Activated T-cell treated with anti-CD3 and anti-CD28 coated beads for 24 hours (primary cell): ENCODE measurements at places on chromosomes 1 and 21.

DNA sequence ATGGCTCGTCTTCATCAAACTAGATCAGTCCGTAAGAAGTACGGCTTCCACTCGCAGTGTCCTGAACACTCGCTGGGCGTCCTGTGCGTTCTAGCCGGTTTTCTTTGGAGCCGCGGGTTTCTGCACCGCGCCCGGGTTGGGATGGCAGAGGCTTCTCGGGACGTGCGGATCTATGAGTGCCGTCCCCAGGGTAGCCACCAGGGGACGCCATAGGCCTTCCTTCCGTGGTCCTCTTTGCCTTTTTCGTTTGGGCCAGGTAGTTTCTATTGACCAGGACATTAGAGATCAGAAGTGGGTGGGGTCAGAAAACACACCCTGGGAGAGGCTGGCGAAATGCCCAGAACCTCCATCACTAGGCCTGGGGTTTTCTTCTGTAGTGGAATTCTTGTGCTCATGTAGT lies 273.8 kb downstream of the FAM72C start:
- DNase-seq, result no peak

GRCh38 chr1:43520100-43520778 lies 10.4 kb upstream of the PTPRF start:
- DNase-seq, result no peak

DNA sequence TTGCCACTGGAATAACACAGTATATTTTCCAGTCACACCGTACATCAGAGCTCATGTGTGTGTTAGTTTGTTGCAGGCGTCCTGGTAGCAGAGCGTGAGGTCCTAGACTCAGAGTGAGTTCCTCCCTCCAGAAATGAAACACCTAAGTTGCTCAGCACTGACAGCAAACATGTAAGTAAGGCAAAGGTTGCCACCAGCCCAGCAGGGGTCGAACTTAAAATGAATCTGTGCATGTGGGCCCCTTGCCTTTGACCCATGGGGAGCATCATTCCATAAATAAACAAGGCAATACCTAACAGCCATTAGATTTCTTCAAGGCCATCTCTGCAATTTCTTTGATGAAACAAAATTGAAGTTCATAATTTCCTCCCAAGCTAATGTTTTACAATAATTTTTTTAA lies 125.3 kb upstream of the ERG start:
- no peak for DNase-seq

DNA sequence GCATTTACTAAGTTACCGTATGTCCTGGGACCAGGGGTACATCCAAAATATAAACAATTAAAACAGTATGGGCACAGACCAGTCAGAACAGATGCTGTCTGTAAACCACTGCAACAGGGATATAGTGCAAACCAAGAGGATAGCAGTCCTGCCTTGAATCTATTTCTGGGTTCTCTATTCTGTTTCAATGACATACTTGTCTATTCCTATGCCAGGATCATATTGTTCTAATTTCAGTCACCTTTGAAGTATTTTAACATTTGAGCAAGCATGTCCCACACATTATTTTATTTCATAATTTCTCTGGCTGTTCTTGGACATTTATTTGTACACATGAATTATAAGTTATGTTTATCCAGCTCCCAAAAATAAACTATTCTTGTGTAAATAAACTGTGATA lies 28.2 kb upstream of the SYDE2 start:
- no peak for DNase-seq

- no peak for DNase-seq
Measured at GRCh38 chr1:66489972-66490601, 43.9 kb upstream of the SGIP1 start.

DNA sequence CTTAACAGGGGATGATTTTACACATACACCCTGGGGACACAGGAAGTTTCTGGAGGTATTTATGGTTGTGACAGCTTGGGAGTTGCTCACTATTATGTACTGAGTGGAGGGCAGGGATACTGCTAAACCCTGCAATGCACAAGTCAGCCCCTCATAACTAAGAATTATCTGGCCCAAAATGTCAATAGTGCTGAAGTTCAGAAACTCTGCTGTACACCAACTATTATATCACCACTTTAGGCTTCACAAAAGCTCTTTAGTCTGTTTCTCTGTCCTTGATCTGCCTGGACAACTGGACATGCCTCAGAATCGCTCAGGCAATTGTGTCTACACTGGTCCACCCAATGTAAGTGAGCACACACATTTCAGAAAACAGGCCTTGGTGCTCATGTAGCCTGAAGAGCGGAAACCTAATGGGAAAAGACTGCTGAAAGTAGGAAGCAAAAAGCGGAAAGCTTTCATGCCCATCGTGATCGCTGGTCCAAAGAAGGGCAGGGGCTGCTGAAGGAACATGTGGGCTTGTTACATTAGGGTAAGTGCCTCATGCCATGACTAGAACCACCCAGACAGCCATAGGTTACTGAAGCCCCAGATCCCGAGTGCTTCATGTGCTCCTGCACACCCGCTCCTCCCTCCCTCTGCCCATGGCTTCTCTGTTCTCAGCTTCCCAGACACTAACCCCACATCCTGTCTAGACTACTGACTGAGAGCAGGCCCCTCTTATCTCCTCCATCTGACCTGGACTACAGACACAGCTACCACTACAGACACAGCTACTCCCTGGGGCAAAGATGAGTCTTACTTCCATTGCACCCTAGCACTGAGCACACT lies 73.5 kb downstream of the LRIG2 start:
- no peak for DNase-seq

GRCh38 chr1:151898519-151898991 lies 10.8 kb downstream of the THEM4 start:
- DNase-seq, result peak; percentile 20

DNA sequence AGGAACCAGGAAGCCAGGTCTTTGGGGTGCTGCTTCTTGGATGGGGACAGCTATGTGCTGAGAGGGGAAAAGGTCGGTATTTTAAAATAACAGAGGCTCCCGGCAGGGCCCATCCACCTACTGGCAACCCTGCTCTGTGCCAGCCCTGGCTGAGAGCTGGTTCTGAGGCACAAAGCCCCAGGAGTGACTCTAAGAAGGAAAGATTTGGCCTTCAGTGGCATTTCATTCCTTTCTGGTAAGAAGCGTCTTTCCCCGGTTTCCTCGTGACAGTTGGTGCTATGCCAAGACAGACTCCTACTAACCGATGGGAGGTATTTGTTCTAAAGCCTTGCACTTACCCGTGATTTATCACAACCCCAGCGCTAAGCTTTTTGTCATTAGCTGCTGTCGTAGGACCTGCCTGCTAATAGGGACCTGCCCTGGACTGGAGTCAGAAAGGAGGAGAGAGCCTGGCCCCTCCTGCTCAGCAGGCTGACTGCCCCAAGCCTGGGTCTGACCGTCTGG lies 123.1 kb upstream of the ADAR start:
- DNase-seq, result no peak

- DNase-seq, result no peak
Measured at GRCh38 chr1:54324251-54325140, 81.7 kb downstream of the SSBP3 start.

- DNase-seq, result no peak
Measured at GRCh38 chr1:115744646-115745275, 23.8 kb downstream of the CASQ2 start.

DNA sequence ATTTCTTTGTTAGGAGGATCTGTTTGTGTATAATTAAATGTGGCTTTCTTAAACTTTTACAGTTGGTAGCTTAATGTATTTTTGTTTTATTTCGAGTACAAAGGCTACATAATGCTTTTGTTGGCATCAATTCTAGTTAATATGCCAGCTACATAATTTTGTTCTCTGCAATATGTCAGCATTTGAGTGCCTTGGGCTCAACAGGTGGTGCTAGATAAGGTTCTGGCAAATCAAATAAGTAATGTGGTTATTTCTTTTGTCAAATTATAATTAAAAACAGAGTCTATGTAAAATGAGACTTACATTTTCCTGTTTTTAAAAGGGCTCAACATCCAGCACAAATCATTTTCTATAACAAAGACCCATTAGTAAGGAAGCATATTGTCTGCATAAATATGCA lies 410.6 kb upstream of the NR5A2 start:
- DNase-seq, result no peak

- no peak for DNase-seq
Measured at GRCh38 chr1:20197329-20197791, 11.0 kb upstream of the PLA2G2C start.

DNA sequence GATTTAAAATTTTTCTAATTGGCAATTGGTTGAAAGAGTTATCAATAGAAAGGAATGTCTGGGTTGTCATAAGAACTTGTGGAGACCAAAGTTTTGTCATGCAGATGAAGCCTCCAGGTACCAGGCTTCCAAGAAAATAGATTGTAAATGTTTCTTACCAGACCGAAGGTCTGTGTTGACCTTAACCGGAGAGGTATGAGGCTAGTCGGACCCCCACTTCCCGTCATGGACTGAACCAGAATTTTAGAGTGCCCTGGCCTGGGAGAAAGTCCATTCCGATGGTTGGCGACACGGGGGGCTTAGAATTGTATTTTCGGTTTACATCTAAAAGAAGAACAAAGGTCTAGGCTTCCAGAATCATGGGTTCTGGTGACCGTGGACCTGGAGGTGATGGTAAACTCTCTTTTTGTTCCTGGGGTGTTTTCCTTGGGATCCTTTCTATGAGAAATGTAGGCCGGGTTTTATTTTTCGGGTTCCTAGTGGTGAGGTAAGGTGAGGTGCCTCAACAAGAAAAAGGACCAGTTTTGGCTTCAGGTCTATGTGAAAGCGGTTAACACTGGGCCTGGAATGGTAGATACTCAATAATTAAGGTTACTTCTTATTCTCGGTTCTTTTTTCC lies 405 bp upstream of the UHMK1 start:
- no peak for DNase-seq

DNA sequence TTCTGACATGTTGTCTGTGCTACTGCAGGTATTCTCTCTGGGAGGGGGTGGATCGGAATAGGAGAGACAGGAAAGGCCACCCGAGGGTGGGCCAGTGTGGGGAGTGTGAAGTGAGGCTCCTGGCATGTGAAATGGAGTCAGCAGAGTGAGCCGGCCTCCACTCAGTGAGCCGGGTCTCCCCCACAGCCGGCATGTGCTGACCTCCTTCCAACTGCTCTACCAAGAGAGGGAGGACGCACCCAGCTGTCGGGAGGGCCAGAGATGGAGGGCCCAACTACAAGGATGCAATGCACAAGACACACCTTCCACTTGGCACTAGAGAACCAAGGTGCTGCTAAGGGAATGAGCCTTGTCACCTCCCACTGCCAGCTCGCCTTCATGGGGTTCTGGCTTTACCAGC lies 28.2 kb upstream of the CLSTN1 start:
- no peak for DNase-seq

GRCh38 chr1:219581344-219581743 lies 31.6 kb downstream of the ZC3H11B start:
- no peak for DNase-seq

GRCh38 chr1:165052936-165053335 lies 303.6 kb downstream of the LMX1A start:
- DNase-seq, result no peak

GRCh38 chr21:31397939-31398338 lies 53.9 kb upstream of the TIAM1 start:
- DNase-seq, result no peak

DNA sequence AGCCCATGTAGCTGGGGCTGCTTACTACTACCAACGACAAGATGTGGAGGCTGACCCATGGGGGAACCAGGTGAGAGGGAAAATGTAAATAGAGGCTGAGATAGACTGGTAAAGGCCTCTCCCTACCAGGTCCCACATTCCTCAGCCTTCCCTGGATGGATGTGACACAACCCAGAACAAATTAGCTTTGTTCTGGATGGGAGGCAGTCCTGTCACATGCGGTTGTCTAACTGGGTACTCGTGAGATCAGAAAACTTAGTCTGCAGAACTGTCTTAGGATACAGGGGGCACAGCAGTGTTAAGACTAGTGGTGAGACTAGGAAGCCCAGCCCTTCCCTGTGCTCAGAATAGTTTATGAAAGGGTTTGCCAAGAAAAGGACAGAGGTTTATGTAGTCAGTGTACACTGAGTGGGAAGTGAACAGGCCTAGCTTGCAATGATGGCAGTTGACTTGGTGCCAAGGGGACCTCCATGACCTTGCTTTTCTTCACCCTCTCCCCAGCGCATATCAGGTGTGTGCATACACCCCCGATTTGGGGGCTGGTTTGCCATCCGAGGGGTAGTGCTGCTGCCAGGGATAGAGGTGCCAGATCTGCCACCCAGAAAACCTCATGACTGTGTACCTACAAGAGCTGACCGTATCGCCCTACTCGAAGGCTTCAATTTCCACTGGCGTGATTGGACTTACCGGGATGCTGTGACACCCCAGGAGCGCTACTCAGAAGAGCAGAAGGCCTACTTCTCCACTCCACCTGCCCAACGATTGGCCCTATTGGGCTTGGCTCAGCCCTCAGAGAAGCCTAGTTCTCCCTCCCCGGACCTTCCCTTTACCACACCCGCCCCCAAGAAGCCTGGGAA lies 8.4 kb downstream of the MMACHC start:
- no peak for DNase-seq

DNA sequence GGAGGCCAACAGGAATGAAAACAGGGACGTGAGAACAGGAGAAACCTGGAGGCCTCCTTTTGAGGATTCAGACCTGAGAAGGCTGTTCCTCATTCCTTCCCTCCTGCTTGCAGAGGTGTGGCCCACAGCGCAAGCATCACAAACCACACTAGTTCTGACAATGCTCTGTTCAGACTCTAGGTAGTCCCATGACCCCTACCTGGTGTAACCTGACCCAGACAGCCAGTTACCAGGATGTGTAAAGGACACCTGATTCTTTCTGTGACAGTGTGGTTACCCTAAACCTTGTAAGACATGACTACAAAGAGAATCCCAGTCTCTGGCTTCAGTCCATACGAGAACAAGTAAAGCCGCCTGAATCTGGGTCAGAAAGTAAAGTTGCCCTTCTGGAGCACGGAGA lies 3.2 kb downstream of the MECR start:
- DNase-seq, result no peak
